ENCODE measurements at places on chromosomes 3 and 15. TPM values are rescaled to one million over a fixed set of nuclear protein-coding genes. Genes with fewer than 3 reads are reported as not detected.

GRCh38 chr3:100437721-100438622, 36.6 kb downstream of the LNP1 start:
- no peak for DNase-seq

DNA sequence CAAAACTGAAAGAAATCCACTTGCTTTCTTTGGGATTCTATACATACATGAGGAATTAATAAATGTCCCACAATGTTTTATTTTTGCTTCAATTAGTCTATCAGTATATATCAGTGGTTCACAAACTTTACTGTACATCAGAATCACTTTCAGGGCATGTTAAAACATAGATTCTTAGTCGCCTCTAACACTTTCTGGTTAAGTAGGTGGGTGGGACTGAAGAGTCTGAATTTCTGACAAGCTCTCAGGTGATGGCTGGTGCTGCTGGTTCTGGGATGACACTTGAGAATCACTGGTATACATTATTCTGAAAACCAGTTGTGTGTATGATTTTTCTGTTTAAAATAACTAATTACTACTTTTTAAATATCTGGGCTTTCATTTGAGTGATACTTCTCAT, 393.3 kb downstream of the TBC1D5 start:
- DNase-seq = no peak

DNA sequence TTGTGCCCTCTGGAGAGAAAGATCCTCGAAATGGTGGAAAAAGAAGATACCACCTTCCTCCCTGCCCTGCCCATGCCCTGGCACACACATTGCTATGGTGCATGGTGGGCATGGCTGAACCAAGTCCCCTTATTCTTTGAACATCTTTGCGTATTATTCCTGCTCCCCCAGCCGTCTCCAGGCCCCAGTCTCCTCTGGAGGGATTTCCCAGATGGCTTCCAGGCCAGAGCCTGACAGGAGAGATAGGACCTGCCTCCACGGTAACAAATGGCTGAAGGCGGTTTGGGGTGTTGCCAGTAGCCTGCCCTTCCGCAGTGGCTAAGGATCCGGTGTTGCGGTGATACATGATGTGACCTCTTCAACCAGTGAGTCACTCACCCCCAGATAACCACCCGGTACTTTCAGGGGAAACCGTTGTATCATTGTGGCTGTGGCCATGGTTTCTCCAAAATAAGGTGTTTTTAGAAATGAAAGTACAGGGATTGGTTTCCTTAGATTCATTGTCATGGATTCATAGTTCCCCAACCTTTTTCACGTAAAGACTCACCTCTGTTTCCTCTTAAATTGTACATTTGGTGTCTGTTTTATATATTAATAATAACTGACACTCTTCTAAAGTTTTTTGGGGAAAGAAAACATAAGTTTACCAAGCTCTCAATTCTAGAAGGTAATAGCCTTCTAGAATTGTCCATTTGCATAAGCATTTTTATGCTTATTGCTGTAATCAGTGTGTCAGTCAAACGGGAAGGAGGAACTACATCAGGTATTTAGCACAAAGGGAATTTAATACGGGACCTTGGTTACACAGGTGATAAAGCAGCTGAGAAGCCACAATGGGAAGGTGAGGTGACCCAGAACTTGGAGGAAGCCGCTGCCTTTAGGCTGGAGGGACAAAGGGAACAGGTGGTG, 25.9 kb downstream of the SMAD3 start:
- DNase-seq = peak; percentile 84

GRCh38 chr3:25043177-25043576, 384.9 kb upstream of the RARB start:
- DNase-seq = no peak

DNA sequence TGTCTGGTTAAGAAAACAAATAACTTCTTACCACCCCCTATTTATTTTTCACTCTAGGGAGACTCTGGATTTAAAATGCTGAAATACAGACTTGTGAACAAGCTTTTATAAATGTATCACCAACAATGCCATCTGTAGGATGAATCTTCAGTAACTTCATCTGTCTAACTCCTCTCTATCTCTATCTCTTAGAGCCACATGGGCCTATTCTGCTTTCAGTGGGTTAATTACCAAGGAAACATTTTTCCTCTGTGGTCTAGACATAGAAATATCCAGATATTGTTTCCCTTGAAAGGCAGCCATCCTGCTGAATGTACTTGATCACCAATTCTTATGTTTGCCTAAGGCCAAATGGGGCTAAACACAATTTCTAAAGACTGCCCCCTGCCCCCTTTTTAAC, 167.6 kb upstream of the COL8A1 start:
- DNase-seq = no peak

- DNase-seq = no peak
Measured at GRCh38 chr3:109331692-109332091, 5.7 kb downstream of the DPPA4 start.

Gene TMCO5A
- not detected for total RNA-seq

Gene CADPS
- total RNA-seq = not detected

- no peak for DNase-seq
Measured at GRCh38 chr3:195703776-195704175, 17.0 kb upstream of the MUC20 start.

GRCh38 chr15:29003191-29003839, 117.5 kb downstream of the APBA2 start:
- DNase-seq = no peak

Gene INSYN1
- not detected for total RNA-seq

GRCh38 chr15:99017322-99017701, 9.7 kb upstream of the PGPEP1L start:
- no peak for DNase-seq

- no peak for DNase-seq
Measured at GRCh38 chr3:148329481-148330235, 368.0 kb upstream of the AGTR1 start.

- no peak for DNase-seq
Measured at GRCh38 chr3:156892701-156893100, 66.5 kb downstream of the LEKR1 start.

Gene ATP2C1
- total RNA-seq = 66.1 TPM

GRCh38 chr3:23713641-23714040, 92.1 kb upstream of the UBE2E1 start:
- no peak for DNase-seq

DNA sequence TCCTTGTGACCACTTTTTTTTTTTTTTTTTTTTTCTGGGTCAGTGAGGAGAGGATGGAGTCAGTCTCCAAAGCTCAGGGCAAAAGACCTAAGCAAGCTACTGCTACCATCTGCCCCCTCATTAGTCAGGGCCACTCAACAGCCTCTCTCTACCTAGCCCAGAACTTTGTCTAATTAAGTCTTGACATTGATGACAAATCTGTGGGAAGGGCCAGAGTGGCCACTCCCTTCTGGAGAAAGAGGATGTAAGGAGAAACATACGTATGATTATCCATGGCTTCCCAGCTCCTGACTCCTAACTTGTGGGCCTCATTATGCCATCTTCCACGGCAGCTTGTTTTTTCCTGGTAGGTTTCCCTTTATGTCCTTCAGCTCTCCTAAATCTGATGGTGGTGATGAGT, 37.9 kb downstream of the NR1I2 start:
- DNase-seq = no peak

DNA sequence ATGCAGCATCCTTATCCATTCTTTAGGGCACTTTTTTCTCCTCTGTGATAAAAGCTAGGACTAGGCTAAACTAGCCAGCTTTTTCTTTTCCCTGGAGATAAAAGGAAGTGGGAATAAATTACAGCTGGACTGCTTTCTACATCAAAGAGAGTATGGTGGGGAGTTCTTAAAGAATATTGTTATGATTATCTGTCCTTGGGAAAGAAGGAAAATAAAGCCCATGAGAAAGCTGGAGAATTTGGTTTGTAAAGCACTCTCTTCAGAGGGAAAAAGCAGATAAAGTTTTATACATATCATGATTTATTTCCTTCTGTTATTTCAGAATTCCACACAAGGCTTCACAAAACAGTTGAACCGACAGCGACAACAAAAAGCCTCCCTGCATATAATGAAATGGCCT, 923.0 kb downstream of the DIPK2A start:
- no peak for DNase-seq

GRCh38 chr3:9078561-9079240, 115.4 kb upstream of the RAD18 start:
- DNase-seq = no peak

Gene CLRN1
- not detected for total RNA-seq

- no peak for DNase-seq
Measured at GRCh38 chr15:92893200-92893599, 6.9 kb upstream of the CHD2 start.

Gene PATL2
- 11.1 TPM for total RNA-seq

Gene AHSG
- 0.16 TPM for total RNA-seq

DNA sequence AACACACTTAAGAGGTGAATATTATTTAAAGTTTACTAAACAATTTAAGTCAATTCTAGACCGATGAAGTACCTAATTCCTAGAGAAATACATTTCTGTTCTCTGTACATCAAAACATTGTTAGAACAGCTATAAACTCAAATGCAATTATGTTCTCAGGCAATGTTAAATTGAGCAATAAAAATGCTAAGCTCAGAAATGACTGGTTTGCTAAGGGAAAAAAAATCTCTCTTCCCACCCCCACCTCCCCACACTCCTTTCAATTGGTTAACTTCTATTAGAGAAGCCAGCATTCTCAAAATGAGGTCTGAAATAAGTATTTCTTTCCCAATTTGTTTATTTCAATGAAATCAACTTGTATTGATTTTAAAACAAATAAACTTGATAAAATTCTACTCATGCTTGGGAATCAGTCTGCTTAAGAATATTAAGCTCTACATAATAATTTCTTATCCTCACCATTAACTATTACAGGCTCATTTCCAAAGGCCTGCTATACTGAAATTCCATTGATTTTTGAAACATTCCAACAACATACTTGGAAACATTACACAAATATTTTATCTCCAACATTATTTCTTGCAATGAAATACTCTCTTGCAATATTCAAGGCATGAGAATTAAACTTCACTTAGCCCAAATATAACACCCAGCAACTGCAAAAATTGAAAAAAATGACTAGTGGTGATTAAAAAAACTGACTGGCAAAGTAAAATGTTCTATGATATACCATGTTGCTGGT, 22.6 kb downstream of the TSPAN3 start:
- DNase-seq = no peak

Gene FGD5
- total RNA-seq = not detected

GRCh38 chr3:184816614-184817013, 4.6 kb downstream of the VPS8 start:
- no peak for DNase-seq

- DNase-seq = no peak
Measured at GRCh38 chr3:194167480-194168282, 31.7 kb downstream of the HES1 start.

Gene PCSK6
- total RNA-seq = 3.7 TPM

DNA sequence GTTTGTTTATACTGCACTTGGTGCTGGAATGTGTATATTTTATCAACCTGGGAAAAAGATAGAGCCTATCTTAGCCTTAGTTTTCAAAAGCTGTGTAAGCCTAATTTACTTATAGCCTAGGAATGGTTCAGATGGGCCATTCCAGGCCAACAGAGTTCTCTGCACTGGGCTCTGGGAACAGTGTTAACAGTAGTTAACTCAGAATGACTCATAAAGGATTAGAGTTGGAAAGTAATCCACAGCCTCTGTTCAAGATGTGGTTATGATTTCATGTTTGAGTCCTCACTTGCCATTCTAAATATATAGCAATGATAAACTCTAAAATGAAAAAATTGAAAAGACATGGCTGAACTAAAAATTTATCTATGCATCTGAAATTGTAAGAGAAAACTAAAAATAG, 22.6 kb upstream of the PEX5L start:
- DNase-seq = no peak

Gene HRH1
- total RNA-seq = 0.15 TPM

Gene ROPN1B
- total RNA-seq = not detected

Gene PDZRN3
- not detected for total RNA-seq

DNA sequence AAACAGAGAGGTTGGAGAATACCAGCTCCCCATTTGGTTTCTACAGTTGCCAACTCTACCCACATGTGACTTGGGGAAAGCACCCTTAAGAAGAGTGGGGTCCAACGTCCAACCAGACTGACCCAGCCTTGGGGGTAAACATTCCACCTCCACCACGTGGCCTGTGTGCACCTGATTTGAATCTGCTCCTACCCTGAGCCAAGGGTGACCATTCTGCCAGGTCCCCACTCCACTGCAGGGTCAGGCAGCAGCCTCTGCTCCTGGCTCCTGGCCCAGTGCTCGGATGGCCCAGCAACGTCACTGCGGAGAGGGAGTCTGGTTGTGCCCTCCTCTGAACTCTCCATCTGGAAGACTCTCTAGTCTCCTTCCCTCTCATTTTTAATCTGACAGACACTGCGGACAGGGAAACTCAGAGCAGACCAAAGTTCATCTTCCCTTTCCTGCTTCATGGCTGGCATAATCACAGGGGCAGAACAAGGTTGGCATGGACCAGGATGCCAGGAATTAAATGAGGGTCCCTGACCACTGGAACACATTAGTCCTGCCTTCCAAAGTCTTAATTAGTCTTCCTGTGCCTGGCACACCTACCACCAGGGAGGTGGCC, 29.4 kb downstream of the FHIT start:
- DNase-seq = no peak

Gene CDCP1
- 1.2 TPM for total RNA-seq

Gene MED12L
- total RNA-seq = 4.9 TPM

Gene RLBP1
- total RNA-seq = not detected

DNA sequence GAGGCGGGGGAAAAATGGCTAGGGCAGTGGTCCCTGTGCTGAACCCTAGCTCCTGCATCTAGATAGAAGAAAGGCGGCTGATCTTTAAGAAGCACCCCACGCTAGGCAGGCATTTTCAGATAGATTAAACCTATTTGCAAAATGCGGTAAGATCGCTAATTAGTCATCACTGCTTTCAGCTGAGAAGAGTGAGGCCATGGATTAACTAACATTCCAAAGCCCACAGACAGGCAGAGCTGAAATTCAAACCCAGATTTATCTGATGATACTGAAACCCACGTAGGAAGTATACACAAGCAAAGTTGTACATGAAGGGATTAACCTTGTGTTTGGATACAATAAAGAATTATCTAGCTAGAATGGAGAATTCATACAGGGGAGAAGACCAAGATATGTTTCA, 4.8 kb downstream of the ADPGK start:
- DNase-seq = no peak

DNA sequence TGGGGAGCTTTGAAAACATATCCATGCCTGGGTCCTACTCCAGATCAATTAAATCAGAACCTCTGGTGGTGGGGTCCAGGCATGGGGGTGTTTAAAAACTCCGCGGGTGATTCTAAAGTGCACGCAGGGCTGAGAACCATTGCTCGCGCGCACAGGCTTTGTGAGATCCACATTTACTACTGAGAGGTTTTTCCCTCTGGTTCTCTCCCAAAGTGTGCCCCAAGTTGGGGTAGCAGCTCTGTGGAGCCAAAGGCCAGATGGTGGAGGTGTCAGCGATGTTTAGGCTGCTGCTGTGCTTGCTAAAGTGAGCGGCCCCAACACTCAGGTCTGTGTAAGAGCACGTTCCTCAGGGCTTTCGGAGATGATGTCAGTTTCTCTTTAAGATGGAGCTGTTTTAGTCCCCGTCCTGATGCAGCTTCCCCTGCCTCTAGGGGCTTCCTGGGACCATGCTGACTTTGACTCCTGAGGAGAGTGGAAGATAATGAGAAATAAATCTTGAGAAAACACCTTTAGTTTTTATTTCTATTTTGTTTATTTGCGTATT, 13.4 kb upstream of the MAGEF1 start:
- no peak for DNase-seq

Gene VGLL4
- 46.0 TPM for total RNA-seq

Measured in activated T-helper 1 cell treated with anti-CD3 and anti-CD28 coated beads, Interleukin-12 subunit alpha, Interleukin-12 subunit beta, Interleukin-2, Interleukin-4 antibody, amounts not matched to agents 30 ng/mL and 10 ng/mL and 1 ng/mL, durations not matched to agents 14 hours and 24 hours and 36 hours (primary cell).